Smooth muscle cell of trachea (primary cell): ENCODE measurements at places on chromosomes 6 and 20. TPM values are rescaled to one million over a fixed set of nuclear protein-coding genes. Genes with fewer than 3 reads are reported as not detected.

The IPCEF1 gene
- under 0.01 and 0.58 TPM in 2 replicates for total RNA-seq

The KCNQ5 gene
- 0.87 and 1.2 TPM in 2 replicates for total RNA-seq

The GRM1 gene
- total RNA-seq, result under 0.01 TPM in 2 replicates

The PTGIS gene
- total RNA-seq, result 56.0 and 255 TPM in 2 replicates

The SNAP91 gene
- total RNA-seq, result not detected in 2 replicates

The LRFN2 gene
- not detected in 2 replicates for total RNA-seq

The RFX6 gene
- total RNA-seq, result not detected in 2 replicates

The SIGLEC1 gene
- not detected in 2 replicates for total RNA-seq

The ZNF391 gene
- total RNA-seq, result 1.8 and 2.3 TPM in 2 replicates

The B3GALT4 gene
- total RNA-seq, result 12.5 and 18.0 TPM in 2 replicates

The SIRPB2 gene
- not detected in 2 replicates for total RNA-seq
